Activated CD4-positive, alpha-beta memory T cell treated with anti-CD3 and anti-CD28 coated beads, Interleukin-2, amount 10 ng/mL, durations not matched to agents 7 days and 5 days (primary cell): ENCODE measurements at places on chromosomes 16 and 17.
A peak's percentile ranks its signal among the peaks of the same experiment; 100 is the strongest.

GRCh38 chr16:17411263-17411662, 59.5 kb downstream of the XYLT1 start:
- DNase-seq, result no peak

GRCh38 chr16:55701442-55702319, 45.9 kb downstream of the SLC6A2 start:
- DNase-seq, result peak; percentile 46

- DNase-seq, result peak; percentile 86
Observed at GRCh38 chr17:2593821-2594721, 617 bp downstream of the PAFAH1B1 start.

DNA sequence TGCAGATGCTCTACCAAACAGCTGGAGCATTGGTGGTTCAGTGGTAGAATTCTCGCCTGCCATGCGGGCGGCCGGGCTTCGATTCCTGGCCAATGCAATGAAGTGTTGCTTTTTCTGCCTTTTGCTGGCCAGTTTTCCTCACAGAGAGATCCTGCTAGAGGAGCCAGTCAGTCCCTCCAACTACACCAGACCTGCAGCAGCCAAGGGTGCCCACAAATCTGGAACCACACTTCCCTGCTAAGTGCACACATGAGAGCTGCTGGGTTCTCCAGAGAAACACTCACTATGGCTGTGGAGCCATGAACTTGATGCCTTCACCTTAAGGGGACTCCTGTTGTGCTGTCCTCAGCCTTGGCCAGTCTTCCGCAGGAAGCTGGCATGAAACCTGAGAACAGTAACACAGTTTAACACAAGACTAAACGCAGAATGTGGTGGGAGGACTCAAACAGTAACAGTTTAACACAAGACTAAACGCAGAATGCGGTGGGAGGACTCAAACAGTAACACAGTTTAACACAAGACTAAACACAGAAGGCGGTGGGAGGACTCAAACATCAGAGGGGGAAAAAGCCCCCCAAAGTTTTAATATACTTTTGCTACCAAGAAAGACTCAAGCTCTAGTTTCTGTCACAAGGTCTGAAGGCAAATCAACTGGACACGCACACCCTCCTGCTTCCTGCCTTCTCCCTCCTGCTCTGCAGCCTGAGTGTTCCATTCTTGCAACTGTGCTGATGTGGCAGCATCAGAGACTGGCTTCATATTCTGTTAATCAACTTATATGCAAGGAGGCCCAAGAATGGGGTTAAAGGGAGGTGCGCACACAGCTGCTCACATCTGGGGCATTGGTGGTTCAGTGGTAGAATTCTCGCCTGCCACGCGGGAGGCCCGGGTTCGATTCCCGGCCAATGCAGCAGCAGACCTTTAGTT, 12.0 kb downstream of the VAC14 start:
- no peak for DNase-seq

DNA sequence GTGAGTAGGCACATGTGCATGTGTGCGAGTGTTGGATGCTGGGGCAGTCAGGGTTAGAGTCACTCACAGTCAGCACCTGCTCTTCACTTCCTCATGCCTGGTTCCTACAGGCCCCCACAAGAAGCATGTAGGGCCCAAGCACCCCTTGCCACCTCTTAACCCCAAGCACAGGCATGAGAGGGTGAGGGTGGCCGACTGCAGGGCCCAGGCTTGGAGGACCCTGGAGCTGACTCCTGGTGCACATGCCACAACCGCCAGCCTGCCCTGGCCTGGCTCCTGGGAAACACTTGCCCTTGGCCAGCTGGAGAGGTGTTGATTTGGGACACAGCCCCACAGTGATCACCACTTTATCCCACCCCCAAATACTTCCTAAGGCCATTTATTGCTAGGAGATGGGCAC, 16.9 kb upstream of the CDRT15L2 start:
- no peak for DNase-seq

- DNase-seq, result peak; percentile 62
Observed at GRCh38 chr17:82848022-82848592, 8.3 kb upstream of the ZNF750 start.
